Stimulated activated CD4-positive, alpha-beta T cell treated with anti-CD3 and anti-CD28 coated beads, Interleukin-4, amount 100 ng/mL, for 1 hour (primary cell): ENCODE measurements at places on chromosomes 11 and 22.

DNA sequence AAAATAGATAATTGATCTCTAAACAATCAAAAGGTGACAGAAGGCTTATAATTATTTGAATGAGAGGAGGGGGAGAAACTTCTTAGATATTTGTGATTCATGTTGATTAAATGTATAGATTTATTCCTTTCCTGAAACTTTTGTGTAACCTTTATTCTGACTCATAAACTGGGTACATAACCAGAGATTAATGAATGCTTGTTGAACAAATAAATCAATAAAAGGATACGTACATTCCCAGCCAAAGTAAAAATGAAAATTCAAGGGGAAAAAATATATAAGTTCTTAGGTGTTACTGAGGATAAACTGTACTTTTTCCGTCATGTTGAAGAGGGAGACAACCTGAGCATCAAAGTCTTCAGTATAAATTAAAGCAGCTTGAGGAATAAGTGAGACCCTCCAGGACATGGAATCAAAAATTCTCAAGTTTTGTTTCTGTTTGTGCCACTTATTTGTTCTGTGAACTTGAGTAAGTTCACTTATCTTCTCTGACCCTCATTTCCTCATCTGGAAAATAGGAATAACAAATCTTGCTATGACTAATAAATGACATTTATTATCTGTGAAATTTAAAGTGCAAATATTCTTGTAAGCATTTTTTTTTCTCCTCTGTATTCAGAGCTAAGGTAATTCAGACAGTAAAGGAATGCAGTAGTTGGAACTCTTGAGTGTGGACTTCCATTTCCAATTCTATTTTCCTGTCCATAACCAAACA lies 195.4 kb downstream of the METTL15 start:
- no peak for DNase-seq

DNA sequence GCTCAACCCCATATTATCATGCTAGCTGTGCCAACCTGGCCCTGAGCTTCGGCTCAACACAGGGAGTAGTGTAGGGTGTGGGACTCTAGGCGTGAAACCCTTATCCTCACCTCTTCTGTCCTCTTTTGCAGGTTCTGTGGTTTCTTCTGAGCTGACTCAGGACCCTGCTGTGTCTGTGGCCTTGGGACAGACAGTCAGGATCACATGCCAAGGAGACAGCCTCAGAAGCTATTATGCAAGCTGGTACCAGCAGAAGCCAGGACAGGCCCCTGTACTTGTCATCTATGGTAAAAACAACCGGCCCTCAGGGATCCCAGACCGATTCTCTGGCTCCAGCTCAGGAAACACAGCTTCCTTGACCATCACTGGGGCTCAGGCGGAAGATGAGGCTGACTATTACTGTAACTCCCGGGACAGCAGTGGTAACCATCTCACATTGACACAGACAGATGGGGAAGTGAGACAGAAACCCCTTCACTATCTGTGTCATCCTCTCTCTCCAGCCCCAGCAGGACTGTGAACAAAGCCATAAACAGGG lies 76.4 kb downstream of the GGTLC2 start:
- no peak for DNase-seq

DNA sequence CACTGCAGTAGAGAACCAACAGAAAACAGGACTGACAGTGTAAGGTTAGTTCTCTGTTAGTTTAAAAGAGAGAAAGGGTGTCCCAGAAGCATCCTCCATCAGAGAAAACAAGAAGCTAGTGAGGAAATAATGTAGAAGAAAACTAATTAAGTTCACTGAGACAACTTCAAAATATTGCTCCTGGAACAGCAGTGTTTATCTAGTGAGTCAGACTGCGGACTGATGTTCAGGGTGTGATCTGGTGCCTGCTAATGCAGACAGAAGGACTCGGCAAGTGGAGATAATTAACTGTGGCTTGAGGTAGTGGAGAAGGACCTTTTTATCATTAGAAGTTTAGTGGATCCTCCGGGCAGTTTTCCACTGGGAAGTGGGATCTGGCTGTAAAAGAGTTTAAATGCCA lies 55.4 kb downstream of the CDON start:
- no peak for DNase-seq

DNA sequence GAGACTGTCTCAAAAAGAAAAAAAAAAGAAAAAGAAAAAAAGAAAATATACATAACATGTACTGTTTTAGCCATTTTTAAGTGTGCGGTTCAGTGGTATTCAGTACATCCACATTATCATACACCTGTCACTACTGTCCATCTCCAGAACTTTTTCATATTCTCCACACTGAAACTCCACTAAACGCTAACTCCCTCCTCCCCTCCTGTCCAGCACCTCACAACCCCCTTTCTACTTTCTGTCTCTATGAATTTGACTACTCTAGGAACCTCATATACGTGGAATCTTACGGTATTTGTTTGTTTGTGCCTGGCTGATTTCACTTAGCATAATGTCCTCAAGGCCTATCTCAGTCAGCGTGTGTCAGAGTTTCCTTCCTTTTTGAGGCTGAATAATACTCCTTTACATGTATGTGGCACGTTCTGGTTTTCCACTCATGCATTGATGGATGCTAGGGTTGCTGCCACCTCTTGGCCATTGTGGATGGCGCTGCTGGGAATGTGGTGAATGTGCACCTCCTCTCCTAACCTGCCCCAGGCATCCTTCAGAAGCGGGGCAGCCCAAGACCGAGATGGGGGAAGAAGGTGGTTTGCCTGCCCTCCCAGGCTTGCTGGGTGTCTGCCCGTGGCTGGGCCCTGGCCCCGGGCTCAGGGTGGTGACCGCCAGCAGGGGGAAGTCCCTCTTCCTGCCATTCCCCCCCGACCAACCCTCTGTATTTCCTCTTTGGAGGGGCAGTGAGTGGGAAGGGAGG lies 60.5 kb downstream of the BCR start:
- DNase-seq = peak; percentile 32

DNA sequence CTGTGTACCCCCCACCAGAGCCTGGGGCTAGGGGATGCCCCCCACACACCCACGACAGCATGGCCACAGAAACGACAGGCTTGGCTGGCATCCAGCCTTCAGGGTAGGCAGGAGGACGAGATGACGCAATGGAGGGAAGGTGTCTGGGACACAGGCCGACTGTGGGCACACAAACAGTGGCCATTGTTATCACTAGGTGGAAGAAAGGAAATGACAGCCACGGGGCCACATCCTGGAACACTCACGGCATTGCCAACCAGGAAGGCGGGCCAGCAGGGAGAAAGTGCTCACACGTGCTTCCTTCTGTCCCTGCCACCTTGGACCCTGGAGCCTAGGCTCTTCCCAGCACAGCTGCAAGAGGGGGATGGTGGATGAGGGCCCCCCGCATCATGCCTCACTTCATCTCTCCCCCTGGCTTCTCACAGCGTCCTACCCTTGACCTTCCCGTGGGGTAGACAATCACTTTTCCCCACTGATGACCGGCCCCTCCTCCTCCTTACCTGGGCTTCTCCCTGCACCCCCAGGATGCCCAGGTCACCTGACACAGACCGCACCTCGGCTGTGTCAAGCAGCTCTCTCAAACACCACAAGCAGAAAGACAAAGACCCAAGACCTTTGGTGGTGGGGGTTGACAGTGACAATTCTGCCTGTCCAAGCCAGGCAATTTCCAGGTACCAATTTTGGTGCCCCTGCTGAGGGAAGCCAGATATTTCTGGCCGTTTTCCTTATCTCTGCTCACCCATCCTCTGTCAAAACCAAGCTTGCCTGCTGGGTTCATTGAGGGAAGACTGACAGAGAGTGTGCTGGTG lies 8.6 kb downstream of the PLA2G6 start:
- DNase-seq = no peak

GRCh38 chr11:74678041-74678440 lies 53.2 kb downstream of the CHRDL2 start:
- no peak for DNase-seq

DNA sequence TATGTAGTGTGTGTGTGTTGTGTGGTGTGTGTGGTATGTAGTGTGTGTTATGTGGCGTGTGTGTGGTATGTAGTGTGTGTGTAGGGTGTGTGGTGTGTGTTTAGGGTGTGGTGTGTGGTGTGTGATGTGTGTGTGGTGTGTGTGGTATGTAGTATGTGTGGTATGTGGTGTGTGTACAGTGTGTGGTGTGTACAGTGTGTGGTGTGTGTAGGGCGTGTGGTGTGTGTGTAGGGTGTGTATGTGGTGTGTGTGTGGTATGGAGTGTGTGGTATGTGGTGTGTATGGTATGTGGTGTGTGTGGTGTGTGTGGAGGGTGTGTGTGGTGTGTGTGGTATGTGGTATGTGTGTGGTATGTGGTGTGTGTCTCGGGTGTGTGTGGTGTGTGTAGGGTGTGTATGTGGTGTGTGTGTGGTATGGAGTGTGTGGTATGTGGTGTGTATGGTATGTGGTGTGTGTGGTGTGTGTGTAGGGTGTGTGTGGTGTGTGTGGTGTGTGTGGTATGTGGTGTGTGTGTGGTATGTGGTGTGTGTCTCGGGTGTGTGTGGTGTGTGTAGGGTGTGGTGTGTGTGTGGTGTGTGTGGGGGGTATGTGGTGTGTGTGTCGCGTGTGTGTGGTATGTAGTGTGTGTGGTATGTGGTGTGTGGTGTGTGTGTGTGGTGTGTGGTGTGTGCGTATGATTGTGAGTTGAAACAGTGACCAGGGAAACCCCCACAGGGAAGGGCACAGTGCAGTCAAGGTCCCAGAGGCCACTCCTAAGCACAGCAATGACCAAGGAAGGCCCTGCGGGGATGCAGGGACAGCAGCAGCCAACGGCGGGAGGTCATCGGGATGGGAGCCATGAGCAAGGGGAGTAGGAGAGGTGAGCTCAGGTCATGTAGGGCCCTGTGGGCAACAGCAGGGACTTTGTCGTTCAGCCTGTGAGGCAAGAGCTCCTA lies 2.9 kb upstream of the PPP6R2 start:
- no peak for DNase-seq

DNA sequence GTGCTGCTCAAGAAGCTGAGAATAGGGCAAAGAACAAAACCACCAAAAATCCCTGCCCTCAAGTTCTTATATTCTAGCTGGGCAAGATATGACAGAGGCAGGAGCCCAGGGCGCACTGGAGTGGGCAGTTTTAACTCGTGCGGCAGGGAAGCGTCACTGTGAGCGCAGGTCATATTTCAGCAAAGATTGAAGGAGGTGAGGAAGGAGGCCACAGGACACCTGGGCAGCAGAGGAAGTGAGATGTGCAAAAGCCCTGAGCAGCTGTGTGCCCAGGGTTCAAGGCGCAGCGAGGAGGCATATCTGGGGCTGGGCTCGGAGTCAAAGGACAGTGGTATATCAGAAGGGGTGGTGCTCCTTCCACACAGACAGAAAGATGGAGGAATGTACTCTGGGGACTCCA lies 13.5 kb downstream of the KCNC1 start:
- DNase-seq = no peak

DNA sequence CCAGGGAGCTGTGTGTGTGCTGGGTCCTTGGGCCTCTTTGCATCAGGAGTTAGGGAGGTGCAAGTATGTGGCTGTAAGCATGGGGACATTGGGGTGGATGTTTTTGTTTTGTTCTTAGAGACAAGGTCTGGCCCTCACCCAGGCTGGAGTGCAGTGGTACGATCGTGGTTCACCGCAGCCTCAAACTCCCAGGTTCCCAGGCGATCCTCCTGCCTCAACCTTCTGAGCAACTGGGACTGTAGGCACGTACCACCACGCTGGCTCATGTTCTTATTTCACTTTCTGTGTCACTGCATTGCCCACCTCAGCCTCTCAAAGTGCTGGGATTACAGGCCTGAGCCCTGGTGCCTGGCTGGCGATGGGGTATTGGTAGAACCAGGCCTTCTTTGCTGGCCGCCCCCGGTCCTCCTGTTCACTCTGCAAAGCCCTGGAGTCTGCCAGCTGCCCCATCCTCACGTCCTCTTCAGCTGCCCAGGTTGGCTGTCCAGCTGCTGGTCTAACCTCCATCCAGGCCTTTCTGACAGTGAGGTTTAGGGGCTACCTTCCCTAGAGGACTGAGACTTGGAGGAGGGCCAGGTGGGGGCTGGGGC lies 851 bp upstream of the GRAMD4 start:
- no peak for DNase-seq

- DNase-seq = no peak
Measured at GRCh38 chr22:44446483-44446882, 51.5 kb downstream of the RTL6 start.

- no peak for DNase-seq
Measured at GRCh38 chr11:35077709-35078469, 61.1 kb upstream of the CD44 start.

- DNase-seq = no peak
Measured at GRCh38 chr11:107183953-107184352, 165.7 kb upstream of the GUCY1A2 start.

GRCh38 chr11:46285173-46285572 lies 7.7 kb downstream of the CREB3L1 start:
- no peak for DNase-seq

DNA sequence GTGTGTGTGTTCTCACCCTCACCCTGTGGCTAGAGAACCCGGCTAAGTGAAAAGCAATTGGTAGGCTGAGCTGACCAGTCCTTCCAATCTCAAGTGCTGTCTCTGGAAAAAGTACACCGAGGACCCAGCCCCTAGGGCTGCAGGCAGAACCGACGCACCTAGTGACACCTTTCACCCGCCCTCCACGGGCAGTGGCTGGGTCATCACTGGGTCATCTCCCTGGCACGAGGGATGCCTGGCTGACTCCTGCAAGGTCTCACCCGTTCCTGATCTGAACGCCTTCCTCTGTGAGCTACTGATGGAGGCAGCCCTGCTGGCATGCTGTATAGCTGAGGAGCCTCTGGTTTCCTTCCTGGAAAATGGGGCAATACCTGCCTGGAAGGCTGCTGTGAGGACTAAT lies 311.5 kb downstream of the NTM start:
- DNase-seq = no peak

DNA sequence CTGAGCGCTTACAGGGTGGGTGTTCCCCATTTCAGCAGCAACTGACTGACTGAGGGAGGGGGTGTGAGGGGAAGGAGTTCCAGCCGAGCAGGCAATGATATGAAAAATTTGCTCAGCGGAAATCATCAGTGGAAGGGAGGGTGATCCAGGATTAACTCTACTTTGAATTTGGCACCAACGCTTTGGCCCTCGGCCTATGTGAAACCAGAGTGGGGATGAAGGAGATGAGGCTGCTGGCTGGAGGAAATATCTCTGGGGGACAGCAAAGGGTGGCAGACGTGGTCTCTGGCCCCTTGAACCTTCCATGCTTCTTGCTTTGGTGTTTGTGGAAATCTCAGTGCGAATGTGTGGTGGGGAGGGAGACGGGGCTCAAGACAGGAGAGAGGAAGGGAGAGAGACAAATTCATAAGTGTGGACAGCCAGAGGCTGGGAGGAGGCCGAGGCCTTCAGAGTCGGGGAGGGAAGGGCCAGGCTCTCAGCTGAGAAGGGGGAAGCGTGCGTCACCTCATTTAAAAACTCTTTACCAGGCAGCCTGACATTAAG lies 83.6 kb downstream of the FDX1 start:
- no peak for DNase-seq

DNA sequence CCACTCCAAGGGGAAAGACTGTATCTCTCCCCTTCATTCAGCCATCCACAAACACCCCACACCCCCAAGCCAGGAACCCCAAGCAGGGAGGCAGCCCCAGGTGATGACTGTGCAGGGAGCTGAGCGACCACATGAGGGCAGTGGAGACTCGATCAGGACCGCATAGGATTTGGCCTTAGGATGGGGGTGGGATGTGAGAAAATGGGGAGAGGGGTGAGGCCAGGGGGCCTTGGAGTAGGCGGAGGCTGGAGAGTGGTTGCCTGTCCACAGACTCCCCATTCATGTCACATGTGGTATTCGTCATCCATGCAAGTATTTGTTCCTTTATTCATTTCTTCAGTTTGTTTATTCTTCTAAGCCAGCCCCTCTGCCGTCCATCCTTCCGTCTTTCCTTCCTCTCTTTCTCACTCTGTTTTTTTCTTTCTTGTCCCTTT lies 2.7 kb upstream of the RHOD start:
- DNase-seq = peak; percentile 49
